ENCODE measurements at places on chromosomes 3 and 15. TPM values are rescaled to one million over a fixed set of nuclear protein-coding genes. Genes with fewer than 3 reads are reported as not detected.

DNA sequence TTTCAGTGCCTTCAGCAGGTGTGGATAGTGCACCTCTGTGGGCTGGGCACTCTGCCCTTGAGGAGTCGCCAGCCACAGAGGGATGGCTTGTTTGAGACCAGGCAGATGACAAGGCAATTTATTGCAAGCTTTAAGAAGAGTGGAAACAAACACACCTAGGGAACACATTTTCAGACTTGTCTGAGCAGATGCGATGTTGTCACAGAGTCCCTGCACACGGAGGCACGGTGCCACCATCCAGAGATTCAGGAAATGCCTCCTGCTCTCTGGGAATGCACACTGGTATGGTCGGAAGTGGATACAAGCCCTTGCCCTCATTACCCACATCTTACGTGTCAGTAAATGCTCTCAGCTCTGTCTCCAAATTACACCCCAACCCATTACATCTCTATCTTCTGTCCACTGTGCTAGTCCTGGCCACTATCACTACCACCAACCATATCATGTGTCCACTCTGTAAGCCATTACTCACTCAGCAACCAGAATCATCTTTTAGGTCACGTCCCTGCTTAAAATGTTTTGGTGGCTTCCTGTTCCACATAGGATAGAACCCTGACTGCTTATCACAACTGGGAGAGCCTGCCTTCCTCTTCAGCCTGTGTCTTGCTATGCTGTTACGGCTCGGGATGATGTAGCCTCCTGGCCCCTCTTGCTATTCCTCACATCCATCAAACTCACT lies 196.9 kb downstream of the SLCO3A1 start:
- no peak for DNase-seq
- H3K36me3 ChIP-seq: no peaks in the 10 kb centered on the region
- peaks cover 13% of the 10 kb centered on the region for H3K4me1 ChIP-seq
- peak overlapping the region; percentile 42 for H3K27ac ChIP-seq

Gene SPTSSB
- not detected for total RNA-seq

Gene RGMA
- 4.1 TPM for total RNA-seq

Gene SERINC4
- total RNA-seq: not detected

GRCh38 chr15:40252438-40253166 lies 13.7 kb downstream of the PAK6 start:
- H3K27ac ChIP-seq: peak overlapping the region; percentile 49
- H3K27me3 ChIP-seq: peaks cover 19% of the 10 kb centered on the region
- peak; percentile 86 for DNase-seq

Gene SLC6A11
- 0.17 TPM for total RNA-seq
